ENCODE measurements at places on chromosomes 1 and 21. TPM values are rescaled to one million over a fixed set of nuclear protein-coding genes. Genes with fewer than 3 reads are reported as not detected.

APOBEC4 gene
- total RNA-seq = 5.6 TPM

GBP4 gene
- 26.4 TPM for total RNA-seq

CFHR1 gene
- not detected for total RNA-seq

F5 gene
- 6.5 TPM for total RNA-seq

DNAJC28 gene
- 0.55 TPM for total RNA-seq

PRKAA2 gene
- total RNA-seq = 1.9 TPM

KRTAP11-1 gene
- 0.46 TPM for total RNA-seq

OR2AK2 gene
- total RNA-seq = not detected

BGLAP gene
- 31.4 TPM for total RNA-seq

FAM163A gene
- 0.10 TPM for total RNA-seq

FMO4 gene
- total RNA-seq = 4.4 TPM

SPRR2B gene
- not detected for total RNA-seq

DMAP1 gene
- 41.1 TPM for total RNA-seq

SPATA17 gene
- 1.8 TPM for total RNA-seq

GBP7 gene
- not detected for total RNA-seq

ZBTB8B gene
- total RNA-seq = under 0.01 TPM

KCNQ4 gene
- 0.44 TPM for total RNA-seq

FMO5 gene
- 137 TPM for total RNA-seq

NBPF1 gene
- 32.6 TPM for total RNA-seq

PGLYRP4 gene
- not detected for total RNA-seq

KIF14 gene
- 1.0 TPM for total RNA-seq

RWDD3 gene
- 10.0 TPM for total RNA-seq

LRRIQ3 gene
- total RNA-seq = 0.84 TPM

Data from upper lobe of left lung (tissue), 6 donors.